ENCODE measurements at places on chromosomes 2 and 18.

GRCh38 chr2:81542119-81542518 lies 1237.6 kb upstream of the LRRTM1 start:
- no peak for DNase-seq

DNA sequence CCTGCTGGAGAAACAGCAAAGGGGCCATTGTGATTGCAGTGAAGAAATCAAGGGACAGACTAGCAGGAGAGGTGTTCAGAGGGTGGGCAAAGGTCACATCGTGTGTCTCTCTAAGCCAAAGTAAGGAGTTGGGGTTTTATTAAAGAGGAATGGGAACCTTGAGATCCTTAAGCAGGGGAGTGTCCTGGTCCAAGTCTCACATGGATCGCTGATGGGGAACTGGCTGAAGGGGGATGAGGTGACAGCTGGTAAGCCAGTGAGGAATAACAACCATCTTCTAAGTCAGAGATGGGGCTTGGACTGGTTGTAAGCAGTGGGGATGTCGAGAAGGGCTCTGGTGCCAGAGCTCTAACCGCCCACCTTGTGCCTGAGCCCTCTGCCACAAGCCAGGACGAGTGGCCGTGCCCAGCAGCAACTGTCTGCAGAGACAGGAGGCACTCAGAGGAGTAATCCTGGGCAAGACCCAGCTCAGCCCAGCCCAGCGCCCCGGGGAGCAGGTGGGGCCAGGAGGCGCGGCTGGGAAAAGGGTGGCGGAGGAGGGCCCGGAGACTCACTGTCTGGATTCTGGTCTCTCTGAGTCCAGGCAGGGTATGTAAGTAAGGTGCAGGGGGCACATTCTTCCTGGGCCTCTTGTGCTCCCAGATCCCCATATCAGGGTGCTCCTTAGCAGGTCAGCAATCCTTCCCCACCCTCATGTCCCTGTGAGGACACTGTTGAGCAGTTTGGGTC lies 13.7 kb downstream of the WNT10A start:
- no peak for DNase-seq

DNA sequence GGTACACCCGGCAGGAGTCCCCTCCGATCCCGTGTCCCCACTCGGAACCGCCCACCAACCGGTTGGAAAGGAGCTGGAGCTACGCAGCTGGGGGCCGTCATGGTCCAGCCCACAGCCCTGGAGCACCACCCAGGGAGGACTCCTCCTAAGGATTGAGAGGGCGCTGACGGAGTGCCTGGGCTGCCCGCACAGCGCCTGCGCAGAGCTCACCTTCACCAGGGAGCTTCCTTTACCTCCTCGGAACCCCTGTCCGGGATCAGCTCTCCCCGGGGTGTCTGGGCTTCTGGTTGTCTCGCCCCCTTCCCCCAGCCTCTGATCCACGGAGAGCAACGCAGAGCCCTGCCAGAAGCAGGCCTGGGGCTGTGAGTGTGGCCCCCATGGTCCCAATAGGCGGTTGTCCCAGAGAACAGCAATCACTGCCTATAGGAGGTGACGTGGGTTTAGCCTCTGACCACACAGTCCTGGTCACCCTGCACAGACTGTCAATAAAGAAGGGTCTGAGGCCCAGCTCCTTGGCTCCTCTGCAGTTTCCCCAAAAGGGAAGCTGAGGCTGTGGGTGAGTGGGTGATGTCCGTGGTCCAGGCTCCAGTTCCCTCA lies 14.6 kb downstream of the ALPG start:
- DNase-seq: no peak

- no peak for DNase-seq
Measured at GRCh38 chr2:13260402-13260801, 543.7 kb downstream of the TRIB2 start.

- no peak for DNase-seq
Measured at GRCh38 chr2:73999881-74000597, 15.3 kb downstream of the TET3 start.

- no peak for DNase-seq
Measured at GRCh38 chr18:37668971-37669747, 103.6 kb upstream of the CELF4 start.

DNA sequence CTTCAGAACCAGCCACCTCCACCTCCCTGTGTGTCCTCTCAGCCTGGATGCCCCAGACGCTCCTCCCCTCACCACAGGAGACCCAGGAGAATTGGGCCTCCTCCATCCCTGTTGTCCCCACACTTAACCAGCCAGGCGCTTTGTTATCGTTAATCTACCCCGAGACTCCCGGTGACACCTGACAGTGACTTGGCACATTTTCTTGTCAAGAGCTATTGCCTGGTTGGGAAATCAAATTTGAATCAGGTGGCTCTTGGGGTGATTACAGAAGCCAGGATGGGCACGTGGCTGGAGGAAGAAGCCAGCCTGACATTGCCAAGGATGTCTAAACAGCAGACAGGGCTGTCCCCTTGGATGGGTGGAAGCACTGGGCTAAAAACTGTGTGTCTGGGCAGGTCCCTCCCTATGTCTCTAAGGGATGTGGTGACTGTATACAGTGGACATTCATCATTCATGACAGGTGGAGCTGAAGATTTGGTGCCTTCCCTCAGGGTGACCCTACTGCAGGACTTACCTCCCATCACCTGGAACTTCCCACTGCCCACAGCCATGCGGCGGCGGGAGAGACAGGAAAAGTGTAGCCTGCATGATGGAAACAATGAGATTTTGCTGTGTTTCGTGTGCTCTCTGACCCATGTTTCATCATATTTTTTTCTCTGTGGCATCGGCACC lies 157.2 kb upstream of the CAPN13 start:
- no peak for DNase-seq

DNA sequence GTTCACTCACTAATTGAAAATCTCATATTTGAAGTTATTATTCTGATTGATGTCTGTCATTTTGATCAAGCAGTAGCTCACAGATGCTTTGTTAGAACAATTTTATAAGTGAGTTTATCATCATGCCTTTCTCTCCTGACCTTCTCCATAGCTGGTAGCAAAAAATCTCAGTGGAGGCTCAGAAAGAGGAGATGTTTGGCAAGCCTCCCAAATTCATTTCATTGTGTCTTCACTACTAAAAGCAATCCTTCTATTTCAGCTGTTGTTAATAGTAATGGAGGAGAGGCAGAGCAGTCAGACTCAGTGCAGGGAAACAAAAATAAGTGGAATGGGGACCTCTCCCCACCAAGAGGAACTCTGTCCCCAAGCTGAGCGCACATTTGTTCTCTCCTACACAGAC lies 2127.8 kb upstream of the CELF4 start:
- DNase-seq: no peak

GRCh38 chr2:239322416-239323086 lies 78.3 kb downstream of the HDAC4 start:
- DNase-seq: peak; percentile 34

GRCh38 chr18:25111377-25112288 lies 240.3 kb downstream of the ZNF521 start:
- DNase-seq: no peak

GRCh38 chr18:6328621-6329010 lies 86.1 kb downstream of the L3MBTL4 start:
- no peak for DNase-seq

GRCh38 chr2:50546790-50547189 lies 485.1 kb downstream of the NRXN1 start:
- DNase-seq: no peak

- DNase-seq: no peak
Measured at GRCh38 chr2:156653675-156654074, 217.5 kb downstream of the GPD2 start.

DNA sequence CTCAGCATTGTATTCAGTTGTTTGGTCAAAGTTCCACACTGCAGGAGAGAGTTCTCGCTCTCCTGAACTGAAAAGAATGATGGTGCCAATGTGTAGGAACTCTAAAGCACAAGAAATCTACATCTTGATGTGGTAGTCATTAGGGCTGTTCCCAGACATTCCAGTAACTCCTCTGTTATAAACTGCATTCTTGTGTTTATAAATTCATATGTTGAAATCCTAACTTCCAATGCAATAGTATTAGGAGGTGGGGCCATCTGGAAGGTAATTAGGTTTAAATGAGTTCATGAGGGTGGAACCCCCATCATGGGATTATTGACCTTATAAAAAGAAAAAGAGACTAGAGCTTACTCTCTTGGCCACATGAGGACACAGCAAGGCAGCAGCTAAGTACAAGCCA lies 239.6 kb downstream of the CDH20 start:
- DNase-seq: no peak

GRCh38 chr2:229370509-229370908 lies 99.4 kb upstream of the PID1 start:
- DNase-seq: no peak

GRCh38 chr2:234983011-234983726 lies 31.4 kb downstream of the SH3BP4 start:
- no peak for DNase-seq

GRCh38 chr18:45518311-45519155 lies 96.7 kb upstream of the SLC14A2 start:
- no peak for DNase-seq

DNA sequence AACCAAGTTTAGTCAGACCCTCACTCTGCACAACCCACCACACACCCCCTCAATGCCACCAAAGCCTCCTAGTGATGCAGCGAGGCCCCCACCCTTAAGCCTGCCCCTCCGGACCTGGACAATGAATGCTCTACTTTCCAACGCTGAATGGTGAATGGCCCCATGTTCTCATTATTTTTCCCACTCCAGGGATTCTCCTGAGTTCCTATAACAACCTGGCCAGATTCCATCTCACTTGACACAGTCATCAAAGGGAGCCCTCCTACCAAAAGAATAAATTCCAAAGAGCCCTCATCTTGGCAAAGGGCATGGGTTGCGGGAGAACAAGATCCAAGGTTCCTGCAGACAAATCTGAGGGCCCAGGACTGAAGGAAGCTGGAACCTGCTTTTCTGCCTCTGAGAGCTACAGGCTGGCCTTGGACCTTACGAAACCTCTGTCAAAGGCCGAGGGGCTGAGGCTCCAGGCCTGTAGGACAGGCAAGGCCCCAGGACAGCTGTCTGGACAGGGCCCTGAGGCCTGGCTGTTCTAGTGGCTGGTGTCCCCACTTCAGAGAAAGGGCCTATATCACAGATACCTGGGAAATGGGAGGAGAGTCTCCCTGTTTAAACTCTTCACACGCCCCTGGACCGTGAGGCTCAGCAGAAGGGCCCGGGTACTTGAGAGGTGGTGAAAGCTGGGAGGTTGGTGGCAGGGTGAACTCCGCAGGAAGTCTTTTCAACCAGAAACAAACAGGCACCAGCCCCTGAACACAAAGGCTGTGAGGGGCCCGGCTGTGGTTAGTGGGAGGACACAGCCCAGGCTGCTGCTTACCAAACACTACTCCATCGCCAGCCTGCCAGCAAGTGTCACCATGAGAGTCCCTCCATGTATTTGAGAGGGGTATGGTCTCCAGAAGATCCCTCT lies 27.3 kb downstream of the SFXN5 start:
- DNase-seq: no peak

DNA sequence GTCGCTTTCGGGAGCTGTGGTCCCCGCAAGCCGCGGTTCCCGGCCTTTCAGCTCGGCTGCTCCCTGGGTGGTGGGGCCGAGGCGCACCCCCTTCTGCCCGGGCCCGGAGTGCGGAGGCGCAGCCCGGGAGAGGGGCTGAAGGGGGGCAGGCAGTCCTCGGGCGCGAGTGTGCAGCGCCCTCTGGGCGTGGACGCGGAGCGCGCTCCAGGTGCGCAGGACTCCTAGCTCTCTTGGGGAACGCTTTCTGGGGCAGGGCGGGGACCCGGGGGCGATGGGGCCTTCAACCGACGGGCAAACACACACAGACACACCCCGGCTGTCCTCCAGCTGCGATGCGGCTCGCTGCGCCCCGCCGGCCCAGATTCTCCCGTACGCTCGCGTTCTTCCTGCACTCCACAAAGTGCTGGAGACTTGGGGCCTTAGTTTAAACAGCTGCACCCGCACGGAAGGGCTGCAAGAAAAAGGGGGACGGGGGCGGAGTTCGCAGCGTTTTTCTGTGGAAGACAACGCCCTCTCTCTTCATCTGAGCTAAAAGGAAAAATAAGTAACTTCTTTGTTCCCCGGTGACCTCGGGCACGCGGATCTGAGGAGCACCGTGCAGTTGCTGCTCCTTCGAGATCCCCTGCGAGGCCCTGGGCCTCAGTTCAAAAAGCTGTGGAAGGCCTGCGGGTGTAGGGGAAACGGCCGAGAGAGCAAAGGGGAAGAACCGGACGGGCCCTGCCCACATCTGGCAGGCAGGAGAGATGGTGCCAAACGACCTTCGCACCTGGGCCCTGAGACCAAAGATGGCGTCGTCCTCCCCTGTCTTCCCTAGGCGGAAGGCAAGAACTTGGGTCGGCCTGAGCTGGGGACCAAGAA lies 593 bp upstream of the SDC1 start:
- no peak for DNase-seq

DNA sequence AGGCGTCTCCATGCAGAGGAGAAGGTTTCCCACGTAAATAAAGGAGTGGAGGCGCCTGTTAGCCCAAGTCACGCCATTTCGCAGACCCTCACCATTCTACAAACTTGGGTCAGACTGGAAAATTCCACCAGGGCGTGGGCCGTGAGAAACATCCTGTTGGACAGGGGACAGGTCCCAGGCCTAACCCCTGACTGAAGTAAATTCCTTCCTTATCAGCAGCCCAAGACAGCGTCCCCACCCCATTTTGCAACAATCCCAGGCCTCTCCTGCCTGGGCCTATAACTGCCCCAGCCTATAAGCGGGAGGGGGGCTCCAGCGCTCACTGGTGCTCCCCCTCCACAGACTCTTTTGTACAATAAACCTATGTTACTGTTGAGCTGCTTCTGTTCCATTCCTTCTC lies 57.3 kb upstream of the CBLN2 start:
- DNase-seq: no peak

DNA sequence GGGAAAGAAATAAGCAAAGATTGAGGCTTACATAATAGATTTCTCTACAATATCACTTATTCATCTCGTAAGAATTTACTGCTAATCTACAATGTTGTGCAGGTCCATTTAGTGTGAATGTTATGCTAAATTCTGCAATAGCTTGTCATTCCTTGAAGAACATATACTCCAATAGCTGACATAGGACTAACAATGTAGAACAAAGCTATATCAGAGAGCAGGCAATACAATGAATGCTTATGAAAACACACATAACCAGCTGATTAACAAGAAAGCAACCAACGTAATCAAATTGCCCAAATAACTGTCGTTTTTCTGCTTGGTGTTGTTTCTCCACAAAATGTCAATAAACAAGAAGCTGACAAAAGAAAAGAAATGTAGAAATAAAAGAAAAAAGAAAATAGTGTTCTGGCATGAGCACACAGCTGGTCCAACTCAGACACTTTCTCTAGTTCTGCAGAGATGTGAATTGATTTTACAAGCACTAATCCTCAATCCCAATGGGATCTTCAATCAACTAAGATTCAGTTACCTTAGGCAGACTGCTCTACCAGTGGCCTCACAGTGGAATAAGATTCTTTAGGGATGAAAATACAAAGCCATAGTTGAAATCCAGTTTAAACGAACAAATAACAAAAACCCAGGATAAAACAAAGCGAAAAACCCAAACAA lies 1024.7 kb upstream of the PIK3C3 start:
- DNase-seq: no peak

- no peak for DNase-seq
Measured at GRCh38 chr2:71101656-71102055, 28.4 kb downstream of the MCEE start.

GRCh38 chr18:7049951-7050350 lies 67.6 kb downstream of the LAMA1 start:
- DNase-seq: no peak
